ENCODE measurements at places on chromosomes 3 and 15.

DNA sequence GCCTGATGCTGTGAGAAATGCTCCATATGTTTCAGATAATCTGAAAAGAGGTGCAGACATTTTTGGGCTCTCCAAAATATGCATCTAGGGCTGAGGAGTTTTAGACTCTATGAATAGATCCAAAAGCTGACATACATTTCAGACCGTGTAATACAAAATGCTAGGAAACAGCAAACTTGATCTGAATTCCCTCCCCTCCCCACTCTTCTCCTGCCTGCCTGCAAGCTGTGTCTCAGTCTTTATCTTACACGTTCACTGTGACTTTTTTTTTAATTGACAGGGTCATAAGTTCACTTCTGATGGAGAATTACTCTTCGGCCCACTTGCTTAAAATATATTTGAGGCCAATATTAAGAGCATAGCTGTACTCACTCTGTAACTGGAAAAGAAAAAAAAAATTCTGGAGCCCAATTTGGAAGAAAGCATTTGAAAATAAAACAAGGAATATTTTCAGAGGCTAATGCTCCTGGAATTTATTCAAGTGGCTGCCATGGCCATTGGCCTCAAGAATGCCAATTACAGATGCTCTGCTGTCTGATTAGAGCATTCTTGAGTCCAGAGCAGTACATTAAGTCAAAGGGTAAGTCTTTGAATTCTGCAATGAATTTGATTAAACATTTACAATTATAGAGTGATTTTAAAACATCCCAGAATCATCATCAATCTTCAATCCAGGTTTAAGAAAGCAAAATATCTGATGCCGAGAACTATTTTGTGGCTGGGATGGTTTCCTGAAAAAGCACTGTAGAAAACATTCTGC, 146.2 kb upstream of the SEMA6D start:
- no peak for DNase-seq

- DNase-seq = no peak
These were observed 40.4 kb upstream of the CTNNB1 start for GRCh38 chr3:41158947-41159346.

- DNase-seq = peak; percentile 73
These were observed at the start of gene NEO1 for GRCh38 chr15:73051807-73052652. TSS of gene NEO1 (plus strand) at chr15:73052463. CDS start at chr15:73052676, 213 bp downstream.

DNA sequence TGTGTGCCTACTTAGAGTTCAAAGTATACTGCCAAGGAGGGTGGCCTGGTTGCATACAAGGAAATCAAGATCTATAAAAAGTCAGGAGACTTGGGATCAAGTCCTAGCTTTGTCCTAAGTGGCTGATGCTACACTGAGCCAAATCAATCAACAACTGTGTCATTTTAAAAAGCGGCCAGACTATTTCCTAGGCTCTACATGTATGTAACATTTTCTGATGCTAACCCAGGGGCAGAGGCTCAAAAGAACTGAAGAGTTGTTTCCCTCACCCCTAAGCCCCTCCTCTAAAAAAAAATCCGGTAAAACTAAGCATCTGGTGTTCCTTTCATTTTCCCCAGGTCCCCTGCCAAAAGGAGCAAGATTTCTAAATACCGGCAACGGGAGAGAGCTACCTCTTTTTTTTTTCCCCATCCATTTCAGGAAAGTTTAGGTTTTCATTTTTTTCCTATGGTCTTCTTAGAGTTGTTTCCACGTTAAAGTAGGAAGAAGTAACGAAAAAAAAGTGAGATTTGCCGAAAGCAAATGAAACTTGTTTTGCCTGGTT, 18.8 kb upstream of the CHD2 start:
- no peak for DNase-seq

DNA sequence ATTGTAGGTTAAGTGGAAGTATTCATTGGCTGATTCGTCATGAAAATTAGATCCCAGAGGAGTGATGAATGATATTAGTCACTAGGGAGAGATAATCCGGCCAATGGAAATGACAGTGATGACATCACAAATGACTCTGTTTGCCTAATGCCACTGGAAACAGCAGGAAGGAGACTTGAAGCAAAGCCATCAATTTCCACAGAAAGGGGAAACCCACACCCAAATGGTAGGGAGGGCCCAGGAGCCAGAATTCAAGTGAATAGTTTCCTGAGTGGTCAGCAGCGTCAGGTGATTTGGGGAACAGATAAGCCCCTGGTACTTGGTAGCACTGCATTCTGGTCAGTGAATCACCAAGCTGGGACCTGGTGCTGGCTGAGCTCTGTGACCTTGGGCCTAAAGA, 3.3 kb upstream of the ADAMTS9 start:
- no peak for DNase-seq

GRCh38 chr3:160695915-160696327, 19.0 kb downstream of the ARL14 start:
- DNase-seq = no peak

DNA sequence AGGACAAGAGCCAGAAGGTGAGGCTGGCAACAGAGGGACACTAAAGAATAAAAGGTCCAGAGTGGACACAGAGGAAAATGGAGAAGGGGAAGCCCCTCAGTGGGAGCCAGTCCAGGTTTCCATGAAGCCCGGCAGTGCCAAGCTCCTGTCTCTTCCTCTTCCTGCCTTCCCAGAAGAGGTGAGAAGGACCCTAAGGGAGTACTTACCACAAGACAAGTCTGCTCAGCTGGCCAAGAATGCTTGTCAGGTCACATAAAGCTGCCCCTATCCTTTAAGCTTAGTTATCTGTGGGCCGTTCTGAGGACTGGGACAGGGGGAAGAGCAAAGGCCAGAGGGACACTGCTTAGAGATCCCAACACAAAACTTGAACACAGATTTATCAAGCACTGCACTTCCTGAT, 100.2 kb downstream of the RYK start:
- no peak for DNase-seq

DNA sequence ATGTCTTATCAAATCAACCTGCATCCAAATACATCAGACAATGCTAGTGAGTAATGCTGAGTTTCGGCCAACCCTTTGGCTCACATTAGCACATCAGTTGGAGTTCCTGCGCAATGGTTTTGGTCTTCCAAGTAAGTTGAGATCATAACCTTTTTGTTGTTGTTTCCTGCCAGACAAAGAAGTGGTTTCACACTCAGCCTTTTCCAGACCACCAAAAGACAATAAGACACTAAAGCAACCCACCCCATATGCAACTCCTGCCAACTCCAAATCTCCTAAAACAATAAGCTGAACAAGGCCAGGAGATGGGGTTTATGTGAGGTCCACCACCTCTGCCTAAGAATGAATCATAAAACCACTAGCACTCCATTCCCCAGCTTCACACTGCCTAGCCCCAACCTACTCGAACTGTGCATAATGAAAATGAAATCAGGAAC, 177.0 kb downstream of the ERC2 start:
- DNase-seq = no peak

GRCh38 chr3:47096959-47097358, 67.0 kb downstream of the SETD2 start:
- DNase-seq = no peak

DNA sequence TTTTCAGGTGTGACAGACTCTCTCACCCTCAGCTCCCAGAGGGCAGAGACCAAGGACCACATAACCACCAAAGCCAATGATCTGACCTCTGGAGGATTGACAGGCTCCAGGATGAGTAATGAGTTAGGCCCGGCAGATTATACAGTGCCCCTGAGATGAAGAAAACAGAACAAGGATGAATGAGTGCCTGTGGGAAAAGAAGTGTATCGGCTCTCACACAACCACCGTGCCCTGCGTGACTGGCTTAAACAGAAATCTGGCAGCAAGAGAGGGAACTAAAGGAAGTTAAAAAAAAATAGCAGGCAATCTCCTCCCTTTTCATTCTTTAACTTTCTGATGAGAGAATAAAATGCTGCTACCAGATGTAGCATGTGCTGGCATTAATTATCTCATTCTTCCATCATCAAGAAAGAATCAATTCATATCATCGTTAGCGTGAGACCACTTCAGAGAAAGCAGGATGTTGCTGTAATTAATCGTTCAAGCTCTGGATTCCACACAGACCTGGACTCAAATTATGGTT, 227.5 kb upstream of the COL8A1 start:
- no peak for DNase-seq

GRCh38 chr3:26236531-26236930, 386.0 kb upstream of the LRRC3B start:
- DNase-seq = no peak

DNA sequence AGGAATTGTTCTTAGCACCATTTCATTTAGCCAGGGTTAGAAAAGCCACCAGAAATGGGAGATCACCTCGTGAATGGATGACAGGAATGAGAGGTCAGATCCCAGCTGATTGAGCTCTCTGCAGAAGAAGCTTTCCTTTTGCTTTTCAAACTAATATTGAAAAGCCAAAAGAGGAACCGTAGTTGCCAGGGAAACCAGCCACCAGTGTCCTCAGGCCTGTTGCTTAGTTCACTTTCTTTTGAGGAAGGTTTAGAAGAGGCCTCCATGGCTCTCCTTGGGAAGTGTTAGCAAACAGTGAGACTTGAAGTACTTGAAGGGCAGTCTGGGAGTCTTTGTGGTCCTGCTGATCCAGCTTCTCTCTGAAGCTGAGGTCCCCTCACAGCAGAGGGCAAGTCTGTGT, 7.4 kb upstream of the CCK start:
- no peak for DNase-seq

DNA sequence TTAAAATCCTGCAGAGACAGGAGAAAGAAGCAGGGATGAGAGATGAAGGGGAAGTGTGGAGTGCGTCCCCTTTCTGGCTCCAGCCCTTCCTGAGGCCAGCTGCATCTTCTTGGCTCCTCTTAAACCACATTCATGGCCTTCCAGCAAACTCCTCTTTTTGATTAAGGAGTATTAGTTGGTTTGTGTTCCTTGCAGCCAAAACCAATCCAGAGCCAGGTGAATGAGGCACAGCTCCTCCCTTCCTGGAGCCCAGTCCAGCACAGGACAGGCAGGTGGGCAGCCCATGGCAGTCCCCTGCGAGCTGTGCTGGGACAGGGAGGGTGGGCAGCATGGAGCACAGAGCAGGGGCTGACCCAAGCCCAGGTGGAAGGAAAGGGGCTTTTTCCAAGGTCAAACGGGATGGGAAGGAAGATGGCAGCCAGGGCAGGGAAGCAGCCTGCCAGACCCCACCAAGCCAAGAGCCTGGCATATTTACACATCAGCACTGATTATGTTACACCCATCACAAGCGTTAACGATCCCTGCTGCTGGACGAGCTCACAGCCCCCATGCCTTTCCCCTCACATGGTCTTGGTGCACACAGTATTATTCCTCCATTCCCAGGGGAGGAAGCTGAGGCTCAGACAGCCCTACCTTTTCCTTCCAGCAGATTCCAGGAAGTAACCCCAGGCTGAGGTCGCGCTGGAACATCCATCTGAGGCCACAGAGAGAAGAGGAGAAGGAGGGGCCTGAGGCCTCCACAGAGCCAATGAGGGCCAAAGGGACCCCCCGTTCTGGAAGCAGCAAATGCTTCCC, 175.6 kb downstream of the SMAD6 start:
- DNase-seq = no peak

DNA sequence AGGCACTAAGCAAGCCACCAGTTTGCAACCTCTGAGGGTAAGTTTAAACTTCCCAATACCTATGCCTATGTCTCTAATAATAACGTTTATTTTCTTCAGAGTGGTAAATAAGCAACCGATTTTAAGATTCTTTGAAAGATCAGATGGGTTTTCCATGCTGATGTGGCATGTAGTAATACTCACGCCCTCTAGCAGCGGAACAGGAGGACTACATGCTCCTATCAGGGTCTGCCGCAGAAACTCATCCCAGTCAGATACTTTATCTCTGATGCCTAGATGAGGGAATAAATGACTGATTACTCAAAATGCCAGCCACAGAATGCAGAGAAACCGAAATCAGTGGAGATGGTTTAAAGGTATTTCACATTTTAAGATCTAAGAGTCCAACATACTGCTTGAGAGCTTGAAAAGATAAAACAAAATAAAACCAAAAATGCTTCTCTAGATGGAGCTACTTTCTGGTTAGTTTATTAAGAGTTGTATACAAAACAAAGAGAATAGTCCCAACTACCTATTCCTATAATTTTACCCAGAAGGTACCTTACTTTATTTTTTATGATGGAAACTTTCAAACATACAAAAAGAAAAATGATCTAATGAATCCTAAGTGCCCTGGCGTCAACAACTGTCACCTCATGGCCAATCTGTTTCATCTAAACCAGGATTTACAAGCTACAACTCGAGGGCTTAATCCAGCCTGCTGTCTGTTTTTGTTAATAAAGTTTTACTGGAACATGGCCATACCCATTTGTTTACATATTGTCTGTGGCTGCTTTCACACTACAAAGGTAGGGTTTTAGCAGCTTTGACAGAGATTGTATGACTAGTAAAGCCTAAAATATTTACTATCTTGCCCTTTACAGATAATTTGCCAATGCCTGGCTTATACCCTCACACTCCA, 37.5 kb upstream of the STIMATE start:
- DNase-seq = no peak

DNA sequence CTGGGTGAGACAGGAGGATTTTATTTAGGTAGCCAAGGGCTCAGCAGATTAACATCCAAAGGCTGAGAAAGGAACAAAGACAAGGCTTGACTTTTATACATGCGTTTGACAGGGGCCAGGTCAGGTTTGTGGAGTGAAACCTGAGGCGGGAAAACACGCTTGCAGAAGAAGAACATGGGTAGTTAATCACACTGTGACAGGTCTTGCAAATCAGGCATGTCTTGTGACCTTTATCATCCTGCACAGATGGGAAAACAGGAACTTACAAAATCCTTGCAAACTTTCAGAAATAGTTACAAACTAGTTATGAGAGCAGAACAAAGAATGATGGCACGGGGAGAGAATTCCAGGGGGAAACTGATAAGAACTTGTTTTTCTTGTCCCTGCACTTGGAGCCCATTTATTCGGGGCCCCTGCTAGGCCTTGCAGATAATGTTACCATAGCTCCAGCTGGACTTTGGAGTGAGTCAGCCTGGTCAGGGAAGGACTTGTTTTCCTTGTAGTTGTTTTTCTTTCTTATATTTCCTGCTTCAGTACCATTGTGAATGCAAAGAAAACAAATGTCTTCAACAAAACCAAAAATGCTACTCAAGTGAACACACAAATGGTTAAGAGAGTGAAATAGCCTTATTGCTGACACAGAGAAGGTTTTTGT, 965.9 kb upstream of the ROBO1 start:
- DNase-seq = no peak

- no peak for DNase-seq
These were observed 473 bp downstream of the FHIT start for GRCh38 chr3:61250784-61251173.

GRCh38 chr15:95864467-95864886, 466.0 kb upstream of the NR2F2 start:
- DNase-seq = no peak

GRCh38 chr15:82111918-82112317, 66.1 kb upstream of the MEX3B start:
- no peak for DNase-seq

DNA sequence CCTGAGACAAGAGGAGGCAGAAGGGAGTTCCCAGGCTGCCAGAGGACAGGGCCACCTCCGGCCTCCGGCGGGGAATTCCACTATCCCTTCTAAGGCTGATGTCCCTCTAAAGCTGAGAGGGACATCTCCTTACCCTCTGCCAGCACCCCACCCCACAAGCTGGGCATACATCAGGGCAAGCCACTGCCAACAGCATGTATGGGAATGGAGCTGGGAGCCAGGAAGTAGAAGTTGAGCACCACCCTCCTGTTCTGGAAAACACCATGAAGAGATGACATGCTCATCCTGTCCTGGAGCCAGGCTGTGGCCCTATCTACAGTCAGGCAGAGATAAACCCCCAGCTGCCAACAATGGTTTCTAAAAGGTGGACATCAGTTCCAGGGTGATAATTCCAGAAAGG, 7.1 kb downstream of the PLCD1 start:
- DNase-seq = no peak

Data from activated gamma-delta T cell (primary cell).